ENCODE measurements at places on chromosomes 5 and 9.

- DNase-seq = no peak
These were observed 23.4 kb downstream of the ANXA6 start for GRCh38 chr5:151134228-151134627.

DNA sequence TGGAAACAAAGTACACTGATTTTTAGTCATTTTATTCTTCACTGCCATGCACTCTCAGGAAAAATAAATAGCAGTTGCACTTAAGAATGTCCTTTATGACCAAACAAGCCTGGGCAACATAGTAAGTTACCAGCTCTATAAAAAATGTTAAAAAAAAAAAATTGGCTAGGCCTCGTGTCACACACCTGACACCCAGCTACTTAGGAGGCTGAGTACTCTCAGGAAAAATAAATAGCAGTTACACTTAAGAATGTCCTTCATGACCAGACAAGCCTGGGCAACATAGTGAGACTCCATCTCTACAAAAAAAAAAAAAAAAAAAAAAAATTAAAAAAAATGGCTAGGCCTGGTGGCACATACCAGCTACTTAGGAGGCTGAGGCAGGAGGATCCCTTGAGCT is 304.6 kb downstream of the SLCO4C1 start:
- no peak for DNase-seq

DNA sequence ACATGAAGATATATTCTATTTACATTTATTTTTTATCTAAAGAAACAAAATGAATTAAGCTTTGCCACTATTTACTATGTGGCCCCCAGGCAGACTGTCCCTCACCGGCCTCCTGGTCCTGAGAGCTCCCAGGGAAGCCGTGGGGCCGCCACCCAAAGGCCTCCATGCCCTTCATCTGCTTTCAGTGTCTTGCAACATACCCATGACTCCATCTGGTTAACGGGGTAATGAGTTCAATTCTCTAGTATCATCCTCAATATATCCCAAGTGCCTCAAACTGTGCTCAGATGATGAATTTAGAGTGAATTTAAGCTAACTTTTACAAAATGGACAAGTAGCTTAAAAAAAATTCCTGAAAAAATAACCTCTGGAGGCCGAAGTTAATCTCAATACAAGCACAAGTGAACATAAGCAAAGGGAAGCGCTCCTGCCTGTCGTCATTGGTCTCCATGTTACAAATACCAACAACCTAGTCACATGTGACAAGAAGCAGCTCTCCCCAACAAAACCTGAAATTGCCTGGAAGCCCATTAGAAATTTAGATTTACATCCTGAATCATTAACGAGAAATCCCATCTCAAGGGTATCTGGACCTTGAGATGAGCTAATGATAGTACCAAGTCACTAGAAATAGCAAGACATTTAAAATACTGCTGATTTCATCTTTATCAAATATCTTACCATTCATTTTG is 26.1 kb downstream of the DAP start:
- DNase-seq = no peak

GRCh38 chr5:159290741-159291140 is 27.7 kb downstream of the UBLCP1 start:
- no peak for DNase-seq

DNA sequence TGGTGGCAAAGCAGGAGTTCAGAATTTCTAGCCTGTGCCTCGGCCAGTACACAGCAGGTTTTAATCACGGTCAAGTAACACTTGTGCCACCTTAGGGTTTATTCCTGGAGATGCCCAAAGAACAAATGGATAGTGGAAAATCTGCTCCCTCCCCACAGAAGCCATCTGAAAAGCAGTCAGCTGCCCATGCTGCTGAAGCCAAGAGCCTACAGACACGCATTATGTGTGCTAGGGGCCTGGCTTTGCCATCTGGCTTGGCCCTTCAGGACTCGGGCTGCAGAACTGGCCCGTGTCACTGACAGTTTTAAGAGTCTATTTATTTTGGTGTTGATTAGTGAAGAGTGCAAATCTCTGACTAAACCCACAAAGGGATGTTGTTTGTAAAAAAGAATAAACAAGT is 11.1 kb downstream of the ARSB start:
- no peak for DNase-seq

DNA sequence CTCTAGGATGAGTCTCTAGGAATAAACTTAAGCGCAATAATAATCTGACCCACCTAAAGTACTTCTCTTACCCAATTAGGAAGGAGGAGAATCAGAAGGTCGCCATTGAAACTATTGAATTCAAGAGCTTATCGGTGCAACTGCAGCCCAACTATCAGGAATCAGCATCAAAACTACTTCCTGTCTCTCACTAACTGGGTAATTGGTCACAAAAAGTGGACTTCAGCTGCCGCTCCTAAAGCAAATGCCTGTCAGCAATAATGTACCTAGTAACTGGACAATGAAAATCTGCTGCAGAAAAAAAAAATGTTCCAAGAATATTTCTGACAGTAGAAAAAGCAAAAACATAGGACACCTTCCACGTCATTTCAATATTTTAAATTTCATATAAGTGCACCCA is 3.3 kb downstream of the OR1L8 start:
- DNase-seq = no peak

GRCh38 chr5:125970631-125971307 is 452.4 kb upstream of the GRAMD2B start:
- DNase-seq = no peak

DNA sequence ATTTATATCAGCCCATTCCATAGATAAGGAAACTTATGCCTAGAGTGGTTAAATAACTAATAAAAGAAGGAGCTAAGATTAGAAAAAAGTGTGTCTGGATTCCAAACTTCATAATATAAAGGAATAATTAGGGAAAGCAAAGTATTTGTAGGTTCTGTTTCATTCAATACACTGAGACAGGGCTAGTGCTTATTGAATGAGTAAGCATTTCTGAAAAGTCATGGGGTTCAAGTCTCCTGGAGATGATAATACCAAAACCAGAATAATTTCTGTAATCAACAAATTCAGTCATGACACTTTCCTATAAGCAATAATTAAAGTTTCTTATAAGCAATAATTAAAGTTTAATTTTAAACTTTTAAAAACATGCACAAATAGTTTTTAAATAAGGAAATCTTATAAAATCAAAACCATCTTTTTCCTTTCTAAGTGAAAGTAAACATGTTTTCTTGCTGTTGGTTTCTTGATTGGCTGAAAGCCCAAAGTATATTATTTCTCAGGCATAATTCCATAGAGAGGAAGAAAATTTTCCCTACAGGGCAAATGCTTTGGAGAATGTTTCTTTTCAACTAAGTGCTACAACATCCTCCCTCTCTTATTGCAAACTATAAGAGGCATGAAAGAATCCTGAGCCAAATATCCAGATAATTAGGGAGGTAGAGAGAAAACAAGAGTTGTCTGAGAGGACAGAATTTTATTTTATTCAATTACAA is 510.2 kb downstream of the PRELID2 start:
- DNase-seq = no peak

- DNase-seq = no peak
These were observed 36.2 kb downstream of the SLC44A1 start for GRCh38 chr9:105280691-105281090.

GRCh38 chr9:98191181-98191608 is 1.2 kb downstream of the CORO2A start:
- no peak for DNase-seq

GRCh38 chr9:35599763-35600604 is 5.1 kb upstream of the TESK1 start:
- DNase-seq = no peak

DNA sequence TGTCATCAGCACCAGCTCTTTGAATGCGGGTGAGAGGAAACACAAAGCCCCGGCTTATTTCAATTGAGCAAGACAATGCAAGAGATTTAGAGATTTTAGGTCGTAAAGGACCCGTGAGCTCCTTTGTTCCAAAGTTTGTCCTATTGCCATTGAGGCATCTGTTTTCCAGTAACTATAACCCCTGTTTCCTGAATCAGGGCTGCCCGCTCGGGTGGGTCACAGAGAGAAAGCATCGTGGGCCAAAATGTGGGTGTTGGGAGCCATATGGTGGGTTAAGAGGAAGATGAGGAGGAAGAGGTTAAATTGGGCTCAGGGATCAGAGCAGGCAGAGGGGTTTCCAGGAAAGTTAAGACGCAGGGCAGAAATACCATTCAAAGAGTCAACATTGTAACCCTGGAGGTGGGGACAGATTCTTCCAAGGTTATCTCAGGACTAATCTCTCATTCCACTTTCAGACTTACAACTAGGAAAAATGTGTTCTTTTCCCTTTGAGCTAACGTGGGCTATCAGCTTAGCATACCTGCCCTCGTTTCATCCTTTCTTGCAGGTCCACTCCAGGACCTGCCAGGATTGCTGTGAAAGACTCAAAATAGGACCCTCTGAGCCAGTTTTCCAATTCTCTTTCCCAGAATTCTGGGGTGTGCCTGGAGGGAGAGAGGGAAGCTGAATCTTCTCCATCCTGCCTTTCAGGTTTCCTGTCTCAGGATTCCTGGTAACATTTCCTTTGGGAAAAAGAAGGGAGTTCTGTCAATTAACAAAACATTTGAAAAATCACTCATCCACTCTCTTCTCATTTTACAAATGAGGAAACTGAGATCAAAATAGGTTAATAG is 95.5 kb upstream of the TAF11L2 start:
- DNase-seq = no peak

DNA sequence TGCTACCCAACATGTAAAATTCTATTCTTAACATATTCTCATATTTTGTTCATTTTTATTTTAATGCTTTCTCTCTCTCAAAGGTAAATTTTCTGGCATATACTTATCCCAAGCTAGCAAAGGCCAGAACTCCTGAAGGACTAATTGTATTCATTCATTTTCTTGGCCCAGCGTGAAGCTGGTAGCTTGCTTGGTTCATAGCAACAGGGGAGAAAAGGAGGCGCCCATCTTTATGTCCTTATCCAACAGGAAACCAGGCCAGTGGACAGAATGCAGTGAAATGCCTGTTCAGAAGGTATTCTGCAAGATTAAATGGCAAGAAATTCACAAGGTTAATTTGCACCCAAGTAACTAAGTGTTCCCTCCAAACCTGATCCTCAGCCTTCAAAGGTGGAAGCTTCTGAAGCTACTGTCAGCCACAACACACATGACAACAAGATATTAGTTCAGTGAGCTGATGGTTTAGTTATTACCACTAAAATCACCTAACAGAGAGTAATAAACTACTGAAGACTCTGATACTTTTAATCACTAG is 5.6 kb downstream of the EFNA5 start:
- DNase-seq = no peak

DNA sequence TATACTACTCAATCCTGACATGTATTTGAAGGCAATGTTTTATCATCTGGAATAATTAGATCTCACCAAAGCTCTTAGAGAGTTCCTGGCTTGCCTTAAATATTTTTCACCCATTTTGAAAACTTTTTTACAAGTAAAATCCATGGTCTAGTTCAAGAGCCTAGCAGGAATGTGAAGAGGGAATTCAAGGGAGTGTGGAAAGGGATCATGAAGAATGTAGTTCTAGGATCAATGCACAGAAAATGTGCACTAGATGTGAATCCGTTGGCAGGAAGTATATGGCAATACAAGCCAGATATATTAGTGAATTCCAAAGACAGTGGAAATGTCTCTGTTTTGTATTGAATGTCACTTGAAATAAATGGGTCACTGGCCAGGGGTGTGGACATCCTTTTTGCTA is 167.9 kb upstream of the MOCS2 start:
- no peak for DNase-seq

GRCh38 chr5:1488882-1489680 is 34.7 kb downstream of the LPCAT1 start:
- DNase-seq = peak; percentile 55

DNA sequence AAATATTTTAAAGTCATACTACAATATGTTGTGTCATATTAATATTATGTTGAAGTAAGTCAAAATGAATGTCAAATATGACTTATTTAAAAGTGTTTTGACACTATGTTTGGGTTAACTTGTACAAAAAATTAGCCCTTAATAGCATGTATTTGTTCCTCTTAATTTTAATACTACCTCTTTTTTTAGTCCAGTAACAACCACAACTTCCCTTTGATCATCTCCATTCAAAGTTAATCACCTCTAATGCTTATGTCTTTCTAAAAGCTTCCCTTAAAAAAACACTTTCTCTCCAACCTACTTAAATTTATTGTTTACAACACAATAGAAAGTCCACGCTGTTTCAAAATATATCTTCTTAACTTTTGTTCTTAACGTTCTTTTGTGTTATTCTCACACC is 9.6 kb downstream of the SLCO4C1 start:
- DNase-seq = no peak

DNA sequence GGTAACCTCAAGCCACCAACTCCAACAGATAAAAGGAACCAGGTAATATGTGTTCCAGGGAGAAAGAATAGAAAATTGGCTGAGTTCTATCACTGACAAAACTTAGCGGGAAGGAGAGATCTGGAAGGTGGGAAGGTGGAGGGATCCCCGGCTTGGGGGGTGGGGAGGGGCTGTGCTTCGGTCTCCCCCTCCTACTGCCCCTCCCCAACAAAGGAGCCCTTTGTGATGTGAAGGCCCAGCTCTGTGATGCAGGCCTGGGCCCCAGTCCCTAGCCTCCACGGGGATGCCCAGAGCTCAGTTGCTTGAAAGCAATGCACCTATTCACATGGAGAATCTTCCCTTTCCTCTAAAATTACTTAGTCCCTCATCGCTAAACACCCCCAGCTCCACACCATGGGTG is 4.4 kb upstream of the ZNF484 start:
- no peak for DNase-seq

GRCh38 chr9:581673-582497 is 259.6 kb upstream of the DMRT1 start:
- no peak for DNase-seq

- DNase-seq = no peak
These were observed 212.9 kb upstream of the SEMA6A start for GRCh38 chr5:116787570-116787969.

DNA sequence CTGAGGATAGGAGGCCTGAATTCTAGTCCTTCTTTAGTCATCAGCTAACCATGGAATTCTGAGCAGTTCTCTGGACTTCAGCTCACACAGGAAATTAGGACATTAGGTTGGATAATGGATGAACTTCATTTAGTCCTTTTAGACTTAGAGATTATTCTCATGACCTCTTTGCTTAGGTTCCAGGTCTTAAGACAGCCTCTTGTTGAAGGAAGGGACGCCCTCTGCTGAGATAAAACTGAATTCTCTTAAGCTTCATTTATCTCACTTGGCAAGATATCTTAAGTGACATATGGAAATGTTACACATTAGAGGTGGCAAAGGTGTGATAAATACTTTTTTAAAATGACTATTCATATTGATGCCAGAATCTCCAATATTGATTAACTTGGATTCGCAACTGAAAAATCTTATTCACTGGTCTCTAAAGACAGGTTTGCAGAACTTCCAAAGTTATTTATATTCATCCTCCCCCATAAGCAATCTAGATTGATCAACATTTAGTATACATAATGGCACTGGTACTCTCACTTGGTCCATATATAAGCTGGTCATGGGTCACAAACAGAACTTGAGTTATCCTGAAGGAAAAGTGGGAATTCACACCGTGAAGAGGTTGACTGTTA is 16.9 kb upstream of the ZNF366 start:
- DNase-seq = no peak
